Psoas muscle (tissue), 8 donors: ENCODE measurements at places on chromosomes 12 and 14.

DNA sequence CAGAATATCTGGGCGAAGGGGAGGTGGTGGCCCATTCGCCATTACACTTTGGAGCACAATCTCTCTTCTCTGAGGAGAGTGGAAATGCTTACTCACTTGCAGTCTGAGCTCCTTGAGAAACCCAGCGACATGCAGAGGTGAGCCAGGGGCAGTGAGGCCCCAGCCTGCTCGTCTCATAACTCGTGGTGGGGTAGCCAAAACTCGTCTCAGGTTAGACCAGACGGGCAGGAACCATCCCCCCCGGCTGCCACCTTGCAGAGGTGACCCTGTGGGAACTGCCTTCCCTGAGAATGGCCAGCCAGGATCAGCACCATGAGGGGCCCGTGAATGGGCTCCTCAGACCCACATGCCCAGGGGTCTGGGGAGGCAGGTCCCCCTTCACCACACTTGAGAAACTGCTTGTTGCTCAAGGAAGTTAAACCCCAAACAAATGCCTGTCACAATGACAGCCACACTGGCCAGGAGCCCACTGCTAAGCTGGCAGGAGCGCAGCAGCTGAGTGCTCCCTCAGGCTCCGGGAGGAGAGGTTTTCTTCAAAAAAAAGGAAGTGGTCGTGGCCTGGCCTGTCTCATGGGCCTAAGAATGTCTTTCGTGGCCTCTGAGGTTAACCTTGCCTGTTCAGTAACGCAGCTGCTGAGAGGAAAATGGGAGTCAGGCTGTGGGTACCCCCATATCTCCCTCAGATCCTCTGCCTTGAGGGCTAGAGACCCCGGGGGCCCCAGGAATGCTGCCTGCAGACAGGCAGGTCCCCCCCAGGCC, 9.2 kb upstream of the ALDH2 start:
- peak; percentile 64 for DNase-seq

DNA sequence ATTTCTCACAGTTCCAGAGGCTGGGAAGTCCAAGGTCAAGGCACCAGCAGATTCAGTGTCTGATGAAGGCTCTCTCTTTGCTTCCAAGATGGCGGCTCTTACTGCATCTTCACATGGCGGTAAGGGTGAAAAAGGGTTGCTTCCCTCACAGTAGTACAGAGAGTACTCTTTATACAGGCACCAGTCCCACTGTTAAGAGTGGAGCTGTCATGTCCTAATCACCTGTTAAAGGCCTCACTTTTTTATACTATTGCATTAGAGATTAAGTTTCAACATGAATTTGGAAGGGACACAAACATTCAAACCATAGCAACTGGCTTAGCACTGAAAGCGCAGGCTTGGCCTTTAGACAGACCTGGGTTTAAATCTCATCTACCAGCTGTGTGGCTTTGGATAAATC, 50.0 kb upstream of the TCL1A start:
- no peak for DNase-seq

GRCh38 chr12:112357214-112357613, 25.0 kb downstream of the HECTD4 start:
- no peak for DNase-seq

GRCh38 chr12:50589650-50590435, 85.1 kb downstream of the DIP2B start:
- no peak for DNase-seq

DNA sequence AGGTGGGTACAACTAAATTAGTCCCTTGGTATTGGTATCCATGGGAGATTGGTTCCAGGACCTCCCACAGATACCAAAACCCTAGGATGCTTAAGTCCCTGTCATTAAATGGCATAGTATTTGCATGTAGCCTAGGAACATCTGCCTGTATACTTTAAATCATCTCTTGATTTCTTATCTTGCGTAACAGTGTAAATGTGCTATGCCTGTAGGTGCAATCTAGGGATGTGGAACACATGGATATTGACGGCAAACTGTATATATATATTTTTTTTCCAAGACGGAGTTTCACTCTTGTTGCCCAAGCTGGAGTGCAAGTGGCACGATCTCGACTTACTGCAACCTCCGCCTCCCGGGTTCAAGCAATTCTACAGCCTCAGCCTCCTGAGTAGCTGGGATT, 1.5 kb downstream of the KNTC1 start:
- no peak for DNase-seq

DNA sequence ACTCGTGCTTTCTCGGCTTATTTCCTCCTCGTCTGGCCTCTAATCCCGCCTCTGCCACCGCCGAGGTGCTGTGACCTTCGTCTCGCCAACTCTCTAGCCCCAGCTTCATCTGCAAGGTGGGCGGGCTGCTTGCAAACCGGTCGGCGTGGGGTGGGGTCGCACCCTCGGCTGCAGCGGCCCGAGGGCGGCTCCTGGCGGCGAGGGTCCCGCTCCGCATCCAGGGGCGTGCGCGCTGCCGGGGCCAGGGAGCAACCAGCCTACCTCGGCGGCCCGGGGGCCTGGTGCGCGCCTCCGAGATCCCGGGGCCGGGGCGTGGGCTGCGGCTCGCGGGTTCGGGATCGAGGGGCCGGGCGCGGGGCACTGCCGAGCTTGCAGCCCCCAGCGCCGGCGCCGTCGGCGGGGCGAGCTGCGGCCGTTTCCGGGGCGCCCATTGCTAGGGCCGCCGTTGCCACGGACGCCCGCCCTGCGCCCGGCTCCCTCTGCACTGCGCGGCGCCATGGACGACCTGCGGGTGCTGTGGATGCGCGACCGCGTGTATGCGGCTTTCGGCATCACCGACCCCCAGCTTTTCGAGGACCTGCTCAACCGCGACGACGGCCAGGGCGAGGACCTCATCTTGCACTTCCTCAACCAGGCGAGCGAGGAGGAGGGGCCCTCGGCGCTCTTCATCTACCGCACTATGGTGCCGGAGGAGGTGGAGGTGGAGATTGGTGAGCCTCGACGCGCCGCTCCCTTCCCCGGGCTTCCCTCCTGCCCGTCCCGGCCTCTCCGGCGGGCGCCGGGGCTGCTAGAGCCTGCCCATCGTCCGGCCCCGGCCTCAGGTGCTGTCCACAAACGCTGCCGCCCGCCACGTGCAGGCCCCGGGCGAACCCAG, at the start of gene DNAH10:
Gene DNAH10, plus strand, starts transcription at position 461 of the 874 bp plus-strand sequence. Its CDS starts 36 bp downstream, at position 497.
- no peak for DNase-seq
